NCI-H345 (cell line): ENCODE measurements at places on chromosomes 16 and 17.

DNA sequence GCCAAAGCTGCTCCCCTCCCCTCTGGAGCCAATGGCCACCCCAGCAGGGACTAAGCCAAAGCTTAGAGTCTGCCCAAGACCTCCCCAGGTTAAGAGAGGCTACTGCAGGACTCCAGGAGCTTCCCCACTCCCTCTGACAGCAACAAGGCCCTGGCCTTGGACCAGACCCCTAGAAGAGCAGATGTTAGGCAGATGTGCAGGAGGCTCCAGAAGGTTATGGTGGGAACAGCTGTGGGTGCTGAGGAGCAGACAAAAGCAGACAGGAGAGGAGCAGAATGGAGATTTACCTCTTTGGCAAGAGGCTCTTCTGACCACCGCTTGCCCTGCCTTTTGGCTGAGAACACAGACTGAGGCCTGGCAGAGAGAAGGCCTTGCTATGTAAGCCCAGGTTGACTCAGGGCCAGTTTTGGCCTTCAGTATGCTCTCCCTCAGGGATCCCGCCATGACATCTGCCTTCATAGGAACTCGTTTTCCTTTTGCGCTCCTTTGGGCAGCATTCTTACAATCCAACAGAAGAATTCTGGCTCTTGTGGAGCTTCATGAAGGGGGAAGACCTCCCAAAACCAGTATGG is 113.0 kb downstream of the RBFOX3 start:
- no peak for DNase-seq

DNA sequence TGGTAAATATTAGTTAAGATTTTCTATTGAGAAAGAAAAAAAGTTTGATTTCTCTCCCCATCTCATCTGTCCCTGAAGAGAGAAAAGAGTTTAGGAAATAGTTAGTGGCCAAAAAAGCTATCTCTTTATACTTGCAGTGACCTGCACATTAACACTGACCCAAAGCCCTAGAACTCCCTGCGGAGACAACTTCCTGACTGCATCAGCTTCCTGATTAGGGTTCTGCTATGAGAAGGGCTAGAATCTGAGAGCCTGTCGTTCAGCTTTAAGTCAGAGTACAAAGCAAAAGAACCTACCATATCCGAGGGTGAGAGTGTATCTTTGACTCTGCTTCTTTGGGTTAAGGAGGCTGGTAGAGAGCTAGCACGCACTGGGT is 24.7 kb downstream of the LIMD2 start:
- no peak for DNase-seq

- DNase-seq = peak; percentile 82
Measured at GRCh38 chr16:67923414-67924116, 8.1 kb downstream of the CTRL start.

- DNase-seq = no peak
Measured at GRCh38 chr16:52114379-52114778, 432.6 kb downstream of the TOX3 start.

DNA sequence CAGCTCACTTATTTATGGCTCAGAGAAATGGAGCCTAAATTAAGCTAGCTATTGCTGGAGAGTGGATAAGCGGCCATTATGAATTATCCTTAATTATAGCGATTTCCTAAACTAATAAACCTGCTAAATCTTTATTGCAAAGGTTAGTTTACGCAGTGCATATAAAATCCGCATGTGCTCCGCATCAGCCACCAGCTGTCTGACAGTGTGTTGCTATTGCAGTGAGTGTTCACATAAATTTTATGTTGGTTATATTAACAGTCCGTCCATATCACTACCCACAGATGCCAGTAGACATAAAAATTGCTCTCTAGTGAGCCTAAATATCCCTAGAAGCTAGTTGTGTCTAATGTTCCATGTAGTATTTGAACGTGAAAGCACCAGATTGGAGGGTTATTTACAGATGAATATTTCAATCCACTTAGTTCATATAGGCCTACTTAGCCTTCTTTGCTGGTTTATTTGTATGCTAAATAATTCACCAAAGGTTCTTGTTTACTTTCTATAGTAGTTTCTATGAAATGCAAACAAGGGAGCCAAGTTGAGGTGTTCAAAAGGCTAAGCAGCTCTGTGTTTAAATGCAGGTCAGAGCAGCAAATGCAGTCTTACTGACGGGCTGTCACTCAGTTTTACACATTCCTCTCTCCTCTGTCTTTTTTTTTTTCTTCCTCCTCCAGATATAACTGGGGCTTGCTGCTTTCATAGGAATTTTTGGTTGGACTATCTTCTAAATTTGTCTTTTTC is 219.1 kb downstream of the IRX3 start:
- DNase-seq = no peak

GRCh38 chr17:82604532-82604931 is 43.7 kb downstream of the WDR45B start:
- DNase-seq = no peak

- no peak for DNase-seq
Measured at GRCh38 chr16:70770626-70771552, 30.1 kb downstream of the VAC14 start.

GRCh38 chr16:59859676-59860402 is 1125.7 kb upstream of the GOT2 start:
- no peak for DNase-seq

DNA sequence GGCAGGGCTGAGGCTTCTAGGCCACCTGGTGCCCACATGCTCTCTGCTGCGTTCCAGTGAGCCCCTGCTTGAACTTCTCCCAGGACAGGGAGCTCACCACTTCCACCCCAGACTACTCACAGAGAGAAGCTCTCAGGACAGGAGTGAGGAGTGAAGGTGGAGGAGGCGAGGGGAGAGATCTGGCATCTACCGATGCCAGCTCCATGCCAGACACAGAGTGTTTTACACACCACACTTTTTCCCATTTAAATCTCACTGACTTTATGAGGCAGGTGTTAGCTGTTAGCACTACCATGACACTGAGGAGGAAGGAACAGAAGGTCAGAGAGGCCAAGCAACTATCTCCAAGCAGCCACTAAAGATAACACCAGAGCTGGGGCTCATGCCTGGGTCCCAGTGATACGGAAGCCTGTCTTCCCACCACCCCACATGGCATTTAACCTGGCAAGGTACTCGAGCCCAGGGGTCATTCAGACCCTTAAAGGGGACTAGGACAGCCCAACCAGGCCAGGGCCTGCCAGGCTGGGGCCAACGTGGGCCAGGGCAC is 6.8 kb downstream of the FAM83G start:
- no peak for DNase-seq

DNA sequence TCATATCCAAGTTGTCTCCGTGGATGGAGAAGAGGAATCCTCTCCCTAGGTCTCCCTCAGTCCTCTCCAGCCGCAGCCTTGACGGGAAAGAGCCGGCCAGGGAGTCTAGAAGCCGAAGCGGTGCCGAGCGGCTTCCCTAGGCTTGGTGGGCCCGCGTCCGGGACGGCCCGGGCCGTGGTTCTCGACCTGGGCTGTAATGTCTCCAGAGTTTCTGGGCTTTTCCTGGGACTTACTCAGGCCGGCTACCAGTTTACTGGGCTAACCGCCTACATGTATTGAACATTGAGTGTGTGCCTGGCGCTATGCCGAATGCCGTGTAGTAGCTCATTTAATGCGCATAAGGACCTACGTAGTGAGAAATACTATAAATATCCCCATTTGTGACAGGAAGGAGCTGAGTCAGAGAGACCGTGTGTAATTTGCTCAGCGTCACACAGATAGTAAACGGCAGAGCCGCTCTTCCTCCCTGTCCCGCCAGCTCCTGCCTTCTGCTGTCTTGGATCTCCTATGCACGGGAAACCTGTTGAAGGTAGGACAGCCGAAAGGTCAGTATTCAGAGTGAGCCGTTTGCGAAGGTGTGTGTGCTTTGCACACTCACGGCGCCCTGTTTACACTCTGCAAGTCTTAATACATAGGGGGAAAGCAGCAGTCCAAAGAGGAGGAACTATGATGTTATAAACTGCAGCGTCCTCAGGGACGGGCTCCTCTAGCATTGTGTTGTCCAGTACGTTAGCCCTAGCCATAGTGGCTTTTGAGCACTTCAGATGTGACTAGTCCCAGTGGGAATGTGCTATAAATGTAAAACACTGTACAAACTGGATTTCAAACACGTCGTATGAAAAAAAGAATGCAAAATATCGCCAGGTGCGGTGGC is 723 bp upstream of the SPAG5 start:
- peak; percentile 55 for DNase-seq

- no peak for DNase-seq
Measured at GRCh38 chr17:491086-492021, 138.7 kb upstream of the RPH3AL start.

- peak; percentile 41 for DNase-seq
Measured at GRCh38 chr17:17613708-17614114, 22.2 kb upstream of the PEMT start.

DNA sequence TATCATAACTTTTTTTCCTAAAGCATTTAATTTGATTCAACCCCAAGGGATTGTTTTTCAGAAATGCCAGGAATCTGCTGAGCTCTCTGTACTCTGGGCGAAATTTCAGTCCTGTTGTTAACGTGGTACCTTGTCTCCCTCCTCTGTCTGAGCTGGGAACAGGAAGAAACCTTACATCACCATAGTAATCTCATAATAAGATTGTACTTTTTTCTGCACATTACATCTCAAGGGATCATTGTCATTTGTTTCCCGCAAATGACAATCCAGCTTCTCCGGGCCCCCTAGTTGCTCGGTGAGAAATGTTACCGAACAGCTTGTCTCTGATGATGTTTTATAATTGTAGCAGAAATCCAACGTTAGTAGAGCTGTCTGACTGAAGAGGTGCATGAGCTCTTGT is 152.7 kb upstream of the ERCC4 start:
- DNase-seq = no peak

GRCh38 chr16:71700831-71701230 is 23.7 kb downstream of the PHLPP2 start:
- no peak for DNase-seq

GRCh38 chr17:50834429-50835300 is 721 bp upstream of the WFIKKN2 start:
- DNase-seq = no peak
